Stomach (tissue), 19 donors: ENCODE measurements at places on chromosomes 12 and 14. TPM values are rescaled to one million over a fixed set of nuclear protein-coding genes. Genes with fewer than 3 reads are reported as not detected.
A peak's percentile ranks its signal among the peaks of the same experiment; 100 is the strongest.

DNA sequence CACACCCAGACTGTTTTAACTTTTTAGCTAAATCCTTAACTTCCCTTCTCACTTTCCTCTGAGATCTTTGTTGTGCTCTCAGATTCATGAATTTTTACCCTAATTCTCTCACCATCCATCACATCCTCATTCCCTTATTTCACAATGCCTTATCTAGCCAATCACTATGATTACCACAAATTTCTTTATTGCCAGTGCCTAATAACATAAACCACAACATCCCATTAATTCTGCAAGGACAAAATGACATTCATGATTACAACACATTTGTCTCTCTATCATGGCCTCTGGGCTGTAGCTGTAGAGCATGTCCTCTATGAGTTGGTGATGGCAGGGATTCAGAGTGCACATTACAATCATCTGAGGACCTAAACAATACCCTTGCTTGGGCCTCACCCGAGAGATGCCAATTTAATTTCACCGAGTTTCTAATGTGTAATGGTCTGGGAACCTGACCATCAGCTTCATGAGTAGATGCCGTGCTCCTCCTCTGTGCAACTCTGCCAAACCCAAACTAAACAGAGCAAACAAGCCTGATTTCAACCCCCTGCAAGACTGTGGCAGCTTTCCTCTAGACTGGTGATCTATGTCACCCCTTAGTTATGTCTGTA, 99.3 kb downstream of the SPTSSA start:
- no peak overlapping the region for H3K27ac ChIP-seq
- H3K4me1 ChIP-seq = peaks cover 17% of the 10 kb centered on the region
- H3K36me3 ChIP-seq = no peaks in the 10 kb centered on the region
- H3K4me3 ChIP-seq = no peak overlapping the region
- no peak for DNase-seq

GRCh38 chr12:51174501-51174900, 1.6 kb upstream of the TFCP2 start:
- no peak overlapping the region for H3K27ac ChIP-seq
- DNase-seq = no peak
- H3K27me3 ChIP-seq = no peaks in the 10 kb centered on the region
- H3K4me1 ChIP-seq = peaks cover 15% of the 10 kb centered on the region

The NAV3 gene
- 0.15 TPM for polyA plus RNA-seq

The NXPH4 gene
- 0.44 TPM for polyA plus RNA-seq

DNA sequence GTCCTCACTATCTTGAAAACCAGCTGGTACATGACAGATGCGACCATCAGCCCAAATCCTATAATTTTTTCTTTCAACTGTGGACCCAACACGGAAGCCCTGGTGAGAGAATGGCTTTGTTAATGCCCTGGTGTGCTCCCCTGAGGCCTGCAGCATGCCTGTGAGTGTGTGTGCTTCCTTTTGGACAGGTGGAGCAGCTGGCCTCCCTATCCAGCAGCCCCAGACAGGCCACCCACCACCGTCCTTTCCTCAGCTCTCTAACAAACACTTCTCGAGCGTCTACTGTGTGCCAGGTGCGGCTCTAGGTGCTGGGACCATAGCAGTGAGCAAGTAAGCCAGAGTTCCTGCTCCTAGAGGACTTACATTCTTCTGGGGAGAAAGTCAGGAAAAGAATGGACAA, 78.9 kb upstream of the GZMB start:
- no peaks in the 10 kb centered on the region for H3K36me3 ChIP-seq
- DNase-seq = no peak
- H3K4me1 ChIP-seq = no peaks in the 10 kb centered on the region
- H3K27me3 ChIP-seq = no peaks in the 10 kb centered on the region
- H3K27ac ChIP-seq = no peak overlapping the region
- no peak overlapping the region for H3K4me3 ChIP-seq

The AKAP5 gene
- polyA plus RNA-seq = 0.25 TPM

DNA sequence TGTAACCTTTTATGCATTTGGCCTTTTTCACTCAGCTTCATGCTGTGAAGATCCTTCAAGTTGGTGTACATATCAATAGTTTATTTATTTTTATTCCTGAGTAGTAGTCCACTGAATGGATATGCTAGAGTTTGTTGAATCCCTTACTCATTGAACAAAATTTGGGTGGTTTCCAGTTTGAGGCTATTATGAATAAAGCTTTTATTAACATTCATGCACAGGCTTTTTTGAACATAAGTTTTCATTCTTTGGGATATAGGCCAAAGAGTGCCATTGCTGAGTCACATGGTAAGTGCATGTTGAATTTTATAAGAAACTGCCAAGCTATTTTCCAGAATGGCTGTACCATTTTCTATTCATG, 59.5 kb upstream of the CAPRIN2 start:
- H3K4me1 ChIP-seq = no peaks in the 10 kb centered on the region
- H3K27me3 ChIP-seq = no peaks in the 10 kb centered on the region
- no peak for DNase-seq

GRCh38 chr12:70664465-70664881, 27.2 kb upstream of the PTPRB start:
- no peaks in the 10 kb centered on the region for H3K27me3 ChIP-seq
- no peaks in the 10 kb centered on the region for H3K36me3 ChIP-seq
- no peak for DNase-seq
- H3K27ac ChIP-seq = no peak overlapping the region
- no peaks in the 10 kb centered on the region for H3K4me1 ChIP-seq

- peaks cover 7% of the 10 kb centered on the region for H3K4me1 ChIP-seq
- H3K27ac ChIP-seq = no peak overlapping the region
Observed at GRCh38 chr14:72247896-72248465, 315.8 kb downstream of the RGS6 start.

- H3K4me1 ChIP-seq = no peaks in the 10 kb centered on the region
- no peaks in the 10 kb centered on the region for H3K27me3 ChIP-seq
- no peak overlapping the region for H3K4me3 ChIP-seq
Observed at GRCh38 chr14:37284760-37285159, 87.0 kb downstream of the MIPOL1 start.

DNA sequence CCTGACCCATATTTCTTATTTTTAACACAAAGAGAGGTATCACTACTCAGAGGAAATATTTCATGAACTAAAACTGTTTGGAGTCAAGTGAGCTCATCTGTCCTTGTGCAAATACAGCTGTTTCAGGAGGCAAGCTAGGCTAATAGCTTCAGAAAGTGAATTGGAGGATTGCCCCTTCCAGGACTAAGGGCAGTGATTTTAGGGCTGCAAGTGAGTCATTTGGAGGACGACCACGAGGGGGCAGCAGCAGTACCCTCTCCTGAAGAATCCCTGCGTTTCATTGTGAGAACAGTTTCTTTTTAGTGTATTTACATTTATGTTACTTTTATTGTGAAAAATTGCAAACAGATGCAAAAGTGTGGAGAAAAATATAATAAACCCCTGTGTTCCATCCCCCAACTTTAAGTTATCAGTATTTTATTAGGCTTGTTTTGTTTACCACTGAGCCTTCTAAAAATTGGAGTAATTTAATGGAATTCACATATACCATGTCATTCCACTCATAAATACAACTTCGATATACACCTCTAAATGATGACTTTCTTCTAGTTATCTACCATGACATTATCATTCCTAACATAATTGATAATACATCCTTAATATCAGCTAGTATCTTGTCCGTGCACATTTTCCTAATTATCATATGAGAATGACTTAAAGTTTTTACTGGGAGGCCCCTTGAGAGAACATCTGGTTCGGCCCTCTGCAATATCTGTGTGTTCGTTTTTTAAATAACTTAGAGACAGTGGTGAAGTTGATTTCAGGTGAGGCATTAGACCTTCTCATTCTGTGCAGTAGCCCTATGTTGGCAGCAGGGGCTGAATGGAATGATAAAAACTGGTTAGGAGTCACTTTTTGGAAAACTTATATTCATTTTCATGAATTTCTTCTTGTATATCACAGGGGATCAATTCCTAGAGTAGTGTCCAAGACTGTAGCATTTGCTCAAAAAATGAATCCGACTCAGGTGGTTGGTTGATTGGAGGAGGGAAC, 13.7 kb downstream of the FOXJ2 start:
- H3K4me1 ChIP-seq = peaks cover 12% of the 10 kb centered on the region
- H3K27ac ChIP-seq = no peak overlapping the region
- H3K27me3 ChIP-seq = no peaks in the 10 kb centered on the region
- DNase-seq = peak; percentile 92
- H3K4me3 ChIP-seq = no peak overlapping the region

DNA sequence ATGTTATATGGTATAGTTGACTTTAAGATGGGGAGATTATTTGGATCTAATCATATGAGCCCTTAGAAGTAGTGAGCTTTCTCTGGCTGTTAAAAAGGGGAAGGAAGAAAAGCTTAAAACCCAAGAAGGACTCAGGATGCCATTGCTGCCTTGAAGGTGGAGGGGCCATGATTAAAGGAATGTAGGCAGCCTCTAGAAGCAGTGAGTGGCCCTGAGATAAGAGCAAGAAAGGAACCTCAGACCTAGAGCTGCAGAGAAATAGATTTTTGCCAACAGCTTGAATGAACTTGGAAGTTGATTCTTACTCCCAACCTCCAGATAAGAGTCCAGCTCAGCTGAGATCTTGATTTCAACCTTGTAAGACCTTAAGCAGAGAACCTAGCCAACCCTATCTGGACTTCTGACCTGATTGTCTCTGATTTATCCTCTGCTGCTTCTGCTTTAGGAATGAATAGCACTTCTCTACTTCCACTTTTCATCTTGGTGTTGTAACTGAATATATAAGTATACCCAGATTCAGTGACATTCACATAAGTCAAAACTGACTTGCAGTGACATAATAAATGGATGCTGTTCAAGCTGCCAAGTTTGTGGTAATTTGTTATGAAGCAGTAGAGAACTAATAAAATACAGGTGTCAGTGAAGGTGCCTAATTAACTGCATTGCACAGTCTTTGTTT, 33.5 kb downstream of the RAD51B start:
- no peak overlapping the region for H3K27ac ChIP-seq
- H3K27me3 ChIP-seq = no peaks in the 10 kb centered on the region
- no peaks in the 10 kb centered on the region for H3K36me3 ChIP-seq
- H3K4me3 ChIP-seq = no peak overlapping the region
- DNase-seq = no peak

DNA sequence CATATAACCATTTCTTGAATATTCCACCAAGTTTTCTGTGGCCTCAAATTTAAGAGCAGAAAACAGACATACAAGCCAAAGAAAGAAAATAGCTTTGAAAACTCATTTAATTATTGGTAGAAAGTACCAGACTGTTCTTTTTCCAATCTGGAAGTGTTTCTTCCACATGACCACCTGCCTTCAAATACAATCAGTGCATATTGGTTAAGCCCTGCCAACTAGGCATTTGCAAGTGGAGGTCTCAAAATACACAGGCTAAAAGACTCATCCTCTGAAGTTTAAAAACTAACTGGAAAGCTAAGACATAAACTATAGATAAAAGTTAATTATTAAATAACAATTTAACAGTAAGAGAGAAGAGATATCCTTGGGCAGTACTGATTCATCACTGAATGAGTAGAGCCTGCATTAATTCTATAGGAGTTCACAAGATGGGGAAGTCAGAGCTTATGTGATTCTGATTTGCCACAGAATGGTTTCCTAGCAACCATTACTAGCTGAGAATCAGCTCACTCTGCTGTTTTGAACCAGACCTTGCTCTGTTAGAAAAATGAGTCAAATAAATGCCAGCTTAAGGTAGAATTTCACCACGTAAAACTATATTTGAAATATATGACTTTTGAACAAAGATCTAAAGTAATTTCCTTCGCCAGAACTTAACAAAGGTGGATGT, 433.8 kb downstream of the FUT8 start:
- H3K4me1 ChIP-seq = no peaks in the 10 kb centered on the region
- H3K27me3 ChIP-seq = no peaks in the 10 kb centered on the region
- H3K36me3 ChIP-seq = no peaks in the 10 kb centered on the region
- no peak overlapping the region for H3K4me3 ChIP-seq

DNA sequence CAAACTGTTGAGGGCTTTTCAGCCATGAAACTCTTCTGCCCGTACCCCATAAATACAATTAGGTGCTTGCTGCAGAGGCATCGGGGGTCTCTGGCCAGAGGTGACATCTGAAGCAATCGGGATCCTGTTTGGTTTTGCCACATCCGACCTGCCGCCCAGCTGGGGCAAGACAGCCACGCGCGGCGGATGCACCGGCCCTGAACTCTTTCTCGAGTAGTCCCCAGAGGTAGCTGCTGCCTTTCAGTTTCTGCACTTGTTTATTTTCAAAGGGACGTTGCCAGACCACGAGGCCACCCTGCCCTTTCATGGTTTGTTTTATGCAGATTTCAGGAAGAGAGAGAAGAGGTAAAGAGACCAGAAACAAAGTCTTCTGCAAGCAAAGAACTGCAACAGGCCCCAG, 10.6 kb upstream of the MLXIP start:
- H3K27ac ChIP-seq = peak overlapping the region; percentile 70
- no peak overlapping the region for H3K4me3 ChIP-seq
- H3K36me3 ChIP-seq = no peaks in the 10 kb centered on the region
- H3K4me1 ChIP-seq = peaks cover 51% of the 10 kb centered on the region

The TAC3 gene
- polyA plus RNA-seq = not detected

The TRMT5 gene
- polyA plus RNA-seq = 4.2 TPM

- DNase-seq = no peak
- H3K27me3 ChIP-seq = no peaks in the 10 kb centered on the region
- no peaks in the 10 kb centered on the region for H3K36me3 ChIP-seq
- no peaks in the 10 kb centered on the region for H3K4me1 ChIP-seq
- H3K27ac ChIP-seq = no peak overlapping the region
Observed at GRCh38 chr12:21910657-21911056, 30.6 kb downstream of the ABCC9 start.

The MTA1 gene
- 40.3 TPM for polyA plus RNA-seq

The GLS2 gene
- polyA plus RNA-seq = 11.2 TPM

GRCh38 chr14:89730687-89731086, 223.8 kb downstream of the EFCAB11 start:
- no peaks in the 10 kb centered on the region for H3K27me3 ChIP-seq
- no peaks in the 10 kb centered on the region for H3K36me3 ChIP-seq
- H3K4me3 ChIP-seq = no peak overlapping the region
- H3K27ac ChIP-seq = no peak overlapping the region
- no peaks in the 10 kb centered on the region for H3K4me1 ChIP-seq
- DNase-seq = no peak

DNA sequence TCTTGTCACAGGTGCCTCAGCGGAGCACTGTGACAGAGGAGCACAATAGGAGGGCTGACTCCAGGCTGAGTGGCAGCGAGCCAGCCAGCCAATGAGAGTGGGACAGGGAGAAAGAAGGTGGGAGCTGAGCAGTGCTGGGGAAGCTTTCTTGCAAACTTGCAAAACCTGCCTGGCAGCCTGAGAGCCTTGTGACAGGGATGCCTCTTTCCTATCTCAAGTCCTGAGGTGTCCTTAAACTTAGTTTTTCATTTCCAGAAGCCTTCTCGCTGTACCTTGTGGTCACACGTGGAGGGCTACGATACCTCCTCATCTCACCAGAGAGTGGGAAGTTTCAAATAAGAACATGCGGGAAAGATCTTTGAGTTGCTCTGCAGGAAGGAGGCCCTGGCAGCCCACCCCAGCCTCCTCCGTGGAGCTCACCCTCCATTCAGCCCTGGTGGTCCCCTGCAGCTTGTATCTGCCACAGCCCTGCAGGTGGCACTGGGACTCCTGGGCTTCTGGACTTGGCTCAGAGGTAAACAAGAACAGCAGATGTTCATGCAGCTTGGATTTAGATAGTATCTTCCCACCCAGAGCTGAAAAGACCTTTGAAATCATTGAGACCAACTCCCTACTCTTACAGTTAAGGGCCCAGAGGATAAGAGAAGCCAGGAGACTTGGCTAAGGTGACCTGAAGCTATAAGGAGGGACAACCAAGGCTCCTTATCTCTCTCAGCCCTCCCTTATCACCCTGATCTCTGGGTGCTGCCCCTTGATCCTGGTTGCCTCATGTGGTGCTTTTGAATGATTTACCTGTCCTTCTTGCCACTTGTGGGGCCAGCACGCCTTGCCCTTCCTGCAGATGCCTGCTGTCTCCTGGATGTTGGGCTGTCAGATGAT, 153.5 kb upstream of the MAX start:
- no peaks in the 10 kb centered on the region for H3K27me3 ChIP-seq
- no peaks in the 10 kb centered on the region for H3K36me3 ChIP-seq
- no peak overlapping the region for H3K4me3 ChIP-seq
- peak; percentile 93 for DNase-seq
